ENCODE measurements at places on chromosomes 4 and X. TPM values are rescaled to one million over a fixed set of nuclear protein-coding genes. Genes with fewer than 3 reads are reported as not detected.

F8A2 gene
- not detected for polyA plus RNA-seq

DRD5 gene
- polyA plus RNA-seq = not detected

DNA sequence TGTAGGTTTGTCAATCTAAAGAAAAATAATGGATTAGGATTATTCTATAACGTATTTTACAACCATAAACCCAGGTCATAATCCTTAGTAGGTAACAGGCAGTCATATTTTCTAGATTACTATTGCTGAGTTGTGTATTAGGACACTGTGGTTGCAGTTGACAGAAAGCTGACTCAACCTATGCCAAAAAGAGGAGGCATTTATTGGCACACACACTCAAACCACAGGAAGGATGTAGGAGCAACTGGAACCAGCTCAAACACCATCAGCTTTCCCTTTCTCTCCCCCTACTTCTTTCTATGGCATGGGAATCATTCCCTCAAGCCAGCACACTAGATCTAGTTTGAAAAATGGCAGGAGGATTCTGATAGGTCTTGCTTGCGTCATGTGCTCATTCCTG, 136.4 kb upstream of the FAM9C start:
- no peak overlapping the region for H3K27ac ChIP-seq
- peak; percentile 49 for DNase-seq
- no peaks in the 10 kb centered on the region for H3K27me3 ChIP-seq
- no peaks in the 10 kb centered on the region for H3K36me3 ChIP-seq

GRCh38 chr4:71210823-71211222, 128.0 kb upstream of the SLC4A4 start:
- H3K4me1 ChIP-seq = no peaks in the 10 kb centered on the region
- H3K27me3 ChIP-seq = no peaks in the 10 kb centered on the region
- H3K27ac ChIP-seq = no peak overlapping the region
- no peak for DNase-seq
- no peaks in the 10 kb centered on the region for H3K36me3 ChIP-seq
- no peak overlapping the region for H3K4me3 ChIP-seq

DNA sequence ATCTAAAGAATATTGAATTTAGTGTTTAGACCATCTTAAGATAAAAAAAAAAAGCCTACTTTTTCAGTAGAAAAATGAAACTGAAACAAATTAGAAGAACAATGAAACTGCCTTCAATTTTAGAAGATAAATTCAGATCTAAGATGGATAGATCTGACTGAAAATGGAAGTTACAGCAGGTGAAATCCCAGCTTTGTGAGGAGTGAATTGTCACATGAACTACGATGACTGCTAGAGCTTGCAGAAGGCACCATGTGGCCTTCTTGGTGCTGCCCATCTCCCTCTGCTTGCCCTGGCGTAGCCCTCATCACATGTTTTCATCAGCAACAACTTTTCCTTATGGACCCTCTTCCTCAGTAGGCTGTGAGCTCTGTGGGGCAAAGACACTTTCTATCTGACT, 51.4 kb upstream of the EMCN start:
- DNase-seq = no peak
- H3K27ac ChIP-seq = no peak overlapping the region
- no peaks in the 10 kb centered on the region for H3K27me3 ChIP-seq
- no peak overlapping the region for H3K4me3 ChIP-seq

GRCh38 chrX:1181170-1181569, 31.3 kb downstream of the CRLF2 start:
- no peaks in the 10 kb centered on the region for H3K36me3 ChIP-seq
- no peaks in the 10 kb centered on the region for H3K27me3 ChIP-seq
- DNase-seq = no peak
- H3K27ac ChIP-seq = no peak overlapping the region

- no peak overlapping the region for H3K27ac ChIP-seq
- H3K36me3 ChIP-seq = no peaks in the 10 kb centered on the region
- H3K4me1 ChIP-seq = no peaks in the 10 kb centered on the region
- no peak for DNase-seq
These were observed 57.4 kb downstream of the DCK start for GRCh38 chr4:71050809-71051208.

DNA sequence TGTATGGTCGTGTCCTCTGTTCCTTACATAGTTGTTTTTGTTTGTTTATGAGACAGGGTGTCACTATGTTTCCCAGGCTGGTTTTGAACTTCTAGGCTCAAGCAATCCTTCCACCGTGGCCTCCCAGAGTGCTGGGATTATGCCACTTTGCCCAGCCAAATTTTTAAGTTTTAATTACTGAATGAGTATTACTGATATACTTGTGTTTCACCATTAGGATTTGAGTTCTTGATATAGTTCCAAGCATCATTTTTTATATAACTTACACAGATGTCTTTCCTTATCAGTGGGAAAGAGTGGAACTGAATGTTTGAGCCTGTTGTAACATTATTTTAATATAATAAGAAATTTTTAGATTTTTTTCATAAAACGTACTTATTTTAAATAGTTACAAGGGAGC, 20.4 kb downstream of the TMEM165 start:
- no peak overlapping the region for H3K27ac ChIP-seq
- DNase-seq = no peak
- no peaks in the 10 kb centered on the region for H3K4me1 ChIP-seq
- no peak overlapping the region for H3K4me3 ChIP-seq
- H3K36me3 ChIP-seq = peaks cover 32% of the 10 kb centered on the region
- H3K27me3 ChIP-seq = no peaks in the 10 kb centered on the region

DNA sequence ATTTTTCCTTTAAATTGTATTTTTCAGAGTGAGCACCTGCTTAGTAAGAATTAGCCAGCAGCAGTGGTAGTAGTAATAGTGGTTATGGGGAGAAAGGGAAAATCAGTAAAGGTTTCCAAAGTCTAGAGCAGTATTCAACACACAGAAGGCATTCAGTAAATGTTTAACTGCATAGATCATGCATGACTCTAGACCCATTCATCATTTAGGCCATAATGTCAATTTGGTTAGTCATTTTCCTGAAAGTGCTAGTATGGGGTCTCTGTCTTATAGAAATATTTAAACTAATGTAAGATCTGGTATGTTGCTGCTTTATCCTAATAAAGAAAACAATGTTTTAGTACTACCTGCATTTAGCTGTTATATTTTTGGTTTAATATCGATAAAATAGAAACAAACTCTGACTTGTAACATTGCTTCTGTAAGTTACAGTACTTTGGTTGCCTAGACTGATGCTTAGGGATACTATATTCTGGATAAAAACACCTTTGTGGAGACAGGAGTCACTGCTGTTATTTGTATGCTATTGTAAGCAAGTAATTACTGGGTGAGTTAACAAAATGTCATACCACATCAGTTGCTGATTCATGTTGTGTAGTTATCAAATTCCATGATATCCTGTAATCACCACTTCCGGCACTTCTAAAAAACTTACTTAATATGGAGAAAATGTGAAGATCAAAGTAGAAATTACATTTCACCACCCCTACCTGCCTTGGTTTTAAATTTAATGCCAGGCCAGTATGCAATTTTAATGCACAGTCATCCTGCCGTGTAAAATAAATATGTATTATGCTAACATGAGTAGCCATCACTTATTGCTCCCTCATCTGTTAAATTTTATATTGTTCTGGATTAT, 115.8 kb upstream of the BMPR1B start:
- no peaks in the 10 kb centered on the region for H3K27me3 ChIP-seq
- peak; percentile 19 for DNase-seq
- H3K4me3 ChIP-seq = no peak overlapping the region
- peak overlapping the region; percentile 74 for H3K27ac ChIP-seq
- peaks cover 25% of the 10 kb centered on the region for H3K4me1 ChIP-seq
- peaks cover 11% of the 10 kb centered on the region for H3K36me3 ChIP-seq

DNA sequence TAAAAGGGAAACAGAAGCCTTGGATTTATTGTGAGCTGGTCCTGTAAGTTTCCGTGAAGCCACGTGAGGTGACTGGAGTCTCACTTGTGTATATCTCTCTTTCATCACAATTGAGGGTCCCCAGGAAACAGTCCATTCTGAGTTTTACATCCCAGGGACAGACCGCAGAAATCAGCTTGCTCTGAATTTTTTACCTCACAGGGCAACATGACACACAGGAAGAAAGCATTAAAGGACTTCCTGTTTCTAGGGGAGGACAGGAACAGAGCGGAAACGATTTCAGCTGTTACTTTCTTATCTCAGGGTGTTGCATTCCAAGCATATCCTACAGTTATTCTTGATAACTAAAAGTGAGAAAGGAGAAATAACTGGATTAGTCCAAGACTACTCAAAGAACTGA, 553.5 kb downstream of the TRAM1L1 start:
- H3K27me3 ChIP-seq = no peaks in the 10 kb centered on the region
- no peaks in the 10 kb centered on the region for H3K4me1 ChIP-seq
- no peak overlapping the region for H3K4me3 ChIP-seq
- H3K36me3 ChIP-seq = no peaks in the 10 kb centered on the region

GRCh38 chrX:123884809-123885408, 25.1 kb downstream of the XIAP start:
- no peak overlapping the region for H3K27ac ChIP-seq
- H3K4me1 ChIP-seq = no peaks in the 10 kb centered on the region
- no peaks in the 10 kb centered on the region for H3K27me3 ChIP-seq
- H3K36me3 ChIP-seq = peaks cover 6% of the 10 kb centered on the region
- peak; percentile 17 for DNase-seq
- no peak overlapping the region for H3K4me3 ChIP-seq

GRCh38 chr4:125243789-125244397, 70.9 kb upstream of the FAT4 start:
- H3K4me1 ChIP-seq = peaks cover 4% of the 10 kb centered on the region
- no peaks in the 10 kb centered on the region for H3K36me3 ChIP-seq
- H3K27ac ChIP-seq = no peak overlapping the region
- H3K27me3 ChIP-seq = no peaks in the 10 kb centered on the region
- no peak for DNase-seq

DNA sequence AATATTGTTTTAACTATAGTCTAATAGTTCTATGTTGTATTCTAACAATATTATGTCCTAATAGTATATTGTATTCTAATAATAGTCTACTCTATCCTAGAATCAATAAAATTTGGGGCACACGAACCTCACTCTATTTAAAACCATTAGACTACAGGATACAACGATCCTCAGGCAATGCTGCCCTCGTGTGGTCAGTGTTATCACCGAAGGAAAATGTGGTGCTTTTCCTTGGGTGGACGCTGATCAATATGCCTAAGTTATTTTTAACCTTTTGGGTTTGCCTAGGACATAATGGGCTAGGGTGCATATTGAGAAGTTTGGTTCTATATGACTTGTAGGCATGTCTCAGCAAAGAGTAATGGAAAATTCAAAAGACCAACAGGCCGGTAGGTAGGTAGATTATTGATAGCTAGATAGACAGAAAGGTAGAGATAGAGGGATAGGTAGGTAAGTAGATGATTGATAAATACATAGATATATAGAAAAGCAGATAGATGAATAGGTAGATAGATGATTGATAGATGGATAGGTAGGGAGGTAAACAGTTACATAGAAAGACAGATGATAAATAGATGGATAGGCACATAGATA, 75.1 kb downstream of the PRKX start:
- no peak for DNase-seq
- no peak overlapping the region for H3K27ac ChIP-seq
- H3K4me3 ChIP-seq = no peak overlapping the region
- H3K4me1 ChIP-seq = no peaks in the 10 kb centered on the region

- no peak overlapping the region for H3K27ac ChIP-seq
- H3K4me1 ChIP-seq = peaks cover 8% of the 10 kb centered on the region
- no peak overlapping the region for H3K4me3 ChIP-seq
- no peaks in the 10 kb centered on the region for H3K36me3 ChIP-seq
These were observed 24.2 kb upstream of the SMIM20 start for GRCh38 chr4:25889589-25890503.

Data from keratinocyte (primary cell).